Activated CD4-positive, alpha-beta T cell treated with anti-CD3 and anti-CD28 coated beads, Interleukin-2, amount 50 U/mL, for 24 hours (primary cell): ENCODE measurements at places on chromosomes 6 and 20.
A peak's percentile ranks its signal among the peaks of the same experiment; 100 is the strongest.

GRCh38 chr6:14711056-14711703 lies 534.7 kb upstream of the JARID2 start:
- DNase-seq, result no peak

DNA sequence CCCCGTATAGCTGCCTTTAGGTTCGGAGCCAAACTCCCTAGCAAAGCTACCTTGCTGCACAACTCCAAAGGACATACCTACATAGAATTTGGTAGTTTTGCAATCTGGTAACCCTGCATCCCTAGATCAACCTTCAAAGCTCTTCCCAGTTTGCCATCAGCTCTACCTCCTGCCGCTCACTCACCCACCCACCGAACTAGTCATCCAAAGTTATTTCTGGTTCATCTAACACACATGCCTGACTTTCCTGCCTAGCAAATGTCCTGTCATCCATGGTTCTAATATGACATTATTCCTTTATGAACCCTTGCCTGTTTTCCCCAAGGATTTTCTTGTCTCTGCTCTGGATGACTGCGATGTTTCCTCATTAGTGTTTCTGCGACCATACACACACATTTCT lies 21.6 kb downstream of the SPAG4 start:
- no peak for DNase-seq

GRCh38 chr6:122736616-122737015 lies 42.9 kb upstream of the FABP7 start:
- DNase-seq, result no peak

- DNase-seq, result no peak
These were observed 104.9 kb upstream of the CEP162 start for GRCh38 chr6:84332139-84333034.

- DNase-seq, result no peak
These were observed 122.7 kb downstream of the TMEM242 start for GRCh38 chr6:157200611-157201010.

DNA sequence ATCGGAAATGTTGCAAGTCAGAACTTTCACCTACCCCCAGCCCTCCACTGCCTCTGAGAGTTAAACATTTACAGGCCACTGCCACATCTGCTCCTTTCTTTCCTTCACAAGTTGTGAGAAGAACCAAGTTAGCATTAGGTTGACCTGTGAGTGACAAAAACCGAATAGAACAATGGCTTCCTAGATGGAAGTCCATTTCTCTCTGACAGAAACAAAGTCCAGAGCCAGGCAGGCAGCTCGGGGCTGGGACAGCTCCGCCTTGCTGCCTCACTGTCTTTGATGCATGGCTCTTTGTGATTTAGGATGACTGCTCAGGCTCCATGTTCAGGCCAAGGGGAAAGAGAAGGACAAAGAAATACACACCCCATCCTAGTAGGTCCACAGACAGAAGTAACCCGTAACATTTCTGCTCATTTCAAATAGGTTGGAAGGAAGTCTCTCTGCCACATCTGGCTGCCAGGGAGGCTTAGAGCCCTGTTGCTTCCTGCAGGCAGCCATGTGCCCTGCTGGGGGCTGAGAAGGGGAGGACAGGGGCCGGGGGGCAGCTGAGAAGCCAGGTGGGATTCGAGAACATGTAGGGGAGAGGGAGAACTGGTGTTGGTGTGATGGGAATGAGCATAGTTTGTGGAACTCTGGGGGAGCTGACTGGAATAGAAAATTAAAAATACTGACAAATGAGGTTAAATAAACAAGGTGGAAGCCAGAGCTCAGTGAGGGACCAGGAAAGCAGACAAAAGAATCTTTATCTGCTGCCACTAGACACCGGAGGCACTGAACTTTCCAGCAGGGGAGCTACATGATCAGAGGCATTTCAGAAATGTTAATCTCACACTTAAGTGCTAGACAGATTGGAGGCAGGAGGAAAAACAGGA lies 19.5 kb upstream of the IER3 start:
- no peak for DNase-seq

DNA sequence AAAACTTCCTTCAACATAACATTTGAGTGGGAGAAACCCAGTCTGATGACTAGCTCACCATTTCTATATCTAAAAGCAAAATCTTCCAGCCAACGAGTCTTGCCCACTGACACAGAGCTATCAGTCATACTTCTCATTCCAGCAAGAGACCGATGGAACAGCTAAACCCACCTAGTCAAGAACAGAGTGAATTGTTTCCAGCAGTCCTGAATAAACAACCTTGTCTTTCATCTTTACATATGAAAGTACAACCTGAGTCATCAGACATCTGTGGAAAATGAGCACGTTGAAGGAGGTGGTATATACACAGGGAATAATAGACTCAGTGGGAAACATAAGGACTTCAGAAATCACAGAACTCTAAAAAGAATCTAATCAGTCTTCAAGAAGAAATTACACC lies 23.8 kb downstream of the NRSN1 start:
- no peak for DNase-seq

GRCh38 chr6:125867483-125867942 lies 76.8 kb downstream of the NCOA7 start:
- DNase-seq, result no peak

- no peak for DNase-seq
These were observed 93.0 kb downstream of the NDUFAF5 start for GRCh38 chr20:13877793-13878192.

GRCh38 chr20:35648836-35649235 lies 15.9 kb downstream of the CPNE1 start:
- DNase-seq, result no peak

DNA sequence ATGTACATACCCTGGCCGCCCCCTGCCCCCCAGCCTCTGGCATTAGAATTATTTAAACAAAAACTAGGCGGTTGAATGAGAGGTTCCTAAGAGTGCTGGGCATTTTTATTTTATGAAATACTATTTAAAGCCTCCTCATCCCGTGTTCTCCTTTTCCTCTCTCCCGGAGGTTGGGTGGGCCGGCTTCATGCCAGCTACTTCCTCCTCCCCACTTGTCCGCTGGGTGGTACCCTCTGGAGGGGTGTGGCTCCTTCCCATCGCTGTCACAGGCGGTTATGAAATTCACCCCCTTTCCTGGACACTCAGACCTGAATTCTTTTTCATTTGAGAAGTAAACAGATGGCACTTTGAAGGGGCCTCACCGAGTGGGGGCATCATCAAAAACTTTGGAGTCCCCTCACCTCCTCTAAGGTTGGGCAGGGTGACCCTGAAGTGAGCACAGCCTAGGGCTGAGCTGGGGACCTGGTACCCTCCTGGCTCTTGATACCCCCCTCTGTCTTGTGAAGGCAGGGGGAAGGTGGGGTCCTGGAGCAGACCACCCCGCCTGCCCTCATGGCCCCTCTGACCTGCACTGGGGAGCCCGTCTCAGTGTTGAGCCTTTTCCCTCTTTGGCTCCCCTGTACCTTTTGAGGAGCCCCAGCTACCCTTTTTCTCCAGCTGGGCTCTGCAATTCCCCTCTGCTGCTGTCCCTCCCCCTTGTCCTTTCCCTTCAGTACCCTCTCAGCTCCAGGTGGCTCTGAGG lies 7.6 kb downstream of the CDKN1A start:
- DNase-seq, result no peak

DNA sequence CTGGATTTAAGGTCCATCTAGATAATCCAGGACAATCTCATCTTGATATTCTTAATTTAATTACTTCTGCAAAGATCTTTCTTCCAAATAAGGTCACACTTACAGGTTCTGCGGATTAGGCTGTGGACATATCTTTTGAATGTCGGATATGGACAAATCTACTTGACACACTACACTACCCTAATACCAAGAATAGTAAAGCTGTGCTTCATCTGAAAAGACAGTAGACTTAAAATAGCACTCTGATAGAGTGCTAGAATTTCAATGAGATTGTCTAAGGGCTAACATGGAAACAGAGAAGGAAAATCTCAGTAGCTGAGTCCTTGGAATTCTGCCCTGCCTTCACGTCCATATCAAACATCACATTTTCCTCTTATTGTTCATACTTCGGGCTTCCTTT lies 1238.0 kb downstream of the EPHA7 start:
- no peak for DNase-seq

DNA sequence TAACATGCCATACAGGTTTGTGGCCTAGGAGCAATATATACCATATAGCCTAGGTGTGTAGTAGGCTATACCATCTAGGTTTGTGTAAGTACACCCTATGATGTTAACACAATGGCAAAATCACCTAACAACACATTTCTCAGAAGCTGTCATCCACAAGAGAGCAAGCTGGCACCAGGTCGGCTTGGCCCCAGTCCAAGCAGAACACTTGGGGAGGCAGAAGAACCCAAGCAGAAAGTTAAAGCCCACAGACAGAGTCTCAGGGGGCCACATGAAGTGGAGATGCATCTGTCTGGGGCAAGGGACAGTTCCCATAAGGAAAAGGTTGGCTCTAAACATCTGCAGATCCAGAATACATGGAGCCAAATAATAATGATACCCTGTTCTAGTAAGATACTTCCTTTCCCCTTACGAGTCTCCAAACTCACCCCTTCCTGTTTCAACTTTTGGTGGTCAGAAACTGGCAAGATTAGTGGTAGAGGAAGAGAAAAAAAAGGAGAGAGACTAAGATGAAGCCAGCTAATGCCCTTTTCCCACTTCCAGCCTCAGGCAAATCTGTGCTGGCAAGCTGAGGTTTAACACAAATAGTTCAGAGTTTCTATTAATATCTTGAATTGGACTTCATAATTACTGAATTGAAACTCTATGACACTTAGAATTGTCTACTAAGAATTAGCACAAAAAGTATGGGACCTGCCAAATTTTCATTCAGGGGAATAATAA lies 29.5 kb downstream of the TCF21 start:
- no peak for DNase-seq

- no peak for DNase-seq
These were observed 7.4 kb downstream of the PIM1 start for GRCh38 chr6:37177077-37177934.

GRCh38 chr6:49909563-49909962 lies 43.2 kb upstream of the CRISP1 start:
- DNase-seq, result no peak

DNA sequence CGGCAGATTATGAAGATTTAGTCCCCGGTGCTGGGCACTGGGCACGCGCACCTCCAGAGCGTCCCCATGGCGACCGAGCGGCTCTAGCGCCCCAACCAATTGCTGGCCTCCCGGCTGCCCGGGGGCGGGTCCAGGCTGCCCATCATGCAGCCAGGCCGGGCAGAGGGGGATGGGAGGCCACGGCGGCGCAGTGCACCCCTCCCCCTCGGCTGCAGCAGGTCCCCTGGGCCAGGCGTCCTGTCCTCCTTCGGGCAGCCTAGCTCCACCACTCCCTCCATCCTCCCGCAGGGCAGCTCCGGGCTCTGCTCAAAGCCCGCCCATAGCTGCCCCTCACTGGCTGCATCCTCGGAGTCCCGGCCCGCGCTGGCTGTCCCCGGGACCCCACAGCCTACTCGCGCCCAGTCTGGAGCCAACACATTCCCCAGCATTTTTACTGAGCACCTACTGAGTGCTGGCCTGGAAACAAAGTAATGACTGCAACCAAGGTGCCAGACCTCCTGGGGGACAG lies 99.4 kb downstream of the ASXL1 start:
- no peak for DNase-seq

DNA sequence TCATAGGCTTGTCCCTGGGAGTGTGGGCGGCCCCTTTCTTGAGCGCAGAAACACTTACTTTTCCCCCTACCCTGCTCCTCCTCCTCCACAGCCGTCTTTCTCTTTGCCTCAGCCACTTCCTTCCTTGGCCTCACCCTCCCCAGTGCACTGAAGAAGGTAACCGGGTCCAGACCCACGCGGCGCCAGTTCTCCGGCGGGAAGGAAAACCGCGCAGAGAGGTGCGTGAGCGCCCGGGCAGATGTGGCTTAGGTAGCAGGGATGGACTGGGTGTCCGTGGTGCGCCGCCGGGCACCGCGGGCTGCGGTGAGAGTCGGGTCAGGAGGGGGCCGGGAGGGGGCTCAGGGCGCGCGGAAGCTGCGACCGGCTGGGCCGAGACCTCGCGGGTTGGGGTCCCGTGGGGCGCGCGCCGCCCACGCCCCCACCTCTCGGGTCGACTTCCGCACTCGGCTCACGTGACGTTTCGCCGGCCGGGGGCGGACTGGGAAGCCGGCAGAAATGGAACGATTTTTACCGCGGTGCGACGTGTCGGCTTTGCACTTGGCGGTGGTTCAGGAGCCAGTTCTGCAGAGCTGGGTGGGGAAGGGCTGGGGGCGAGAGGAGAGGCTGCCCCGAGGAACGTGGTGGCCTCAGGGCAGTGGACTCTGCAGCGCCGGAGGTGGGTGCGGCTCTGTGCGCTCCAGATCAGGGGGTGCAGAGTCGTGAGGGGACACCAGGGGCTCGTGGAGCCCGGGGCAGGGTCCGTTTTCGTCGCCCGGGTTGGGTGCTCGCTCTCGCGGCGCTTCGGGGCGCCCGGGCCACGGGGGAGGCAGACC lies at the start of gene ABRACL:
Gene ABRACL, plus strand, starts transcription at position 88 of the 812 bp plus-strand sequence. CDS start 5,416 bp downstream, outside the sequence.
- peak; percentile 81 for DNase-seq

DNA sequence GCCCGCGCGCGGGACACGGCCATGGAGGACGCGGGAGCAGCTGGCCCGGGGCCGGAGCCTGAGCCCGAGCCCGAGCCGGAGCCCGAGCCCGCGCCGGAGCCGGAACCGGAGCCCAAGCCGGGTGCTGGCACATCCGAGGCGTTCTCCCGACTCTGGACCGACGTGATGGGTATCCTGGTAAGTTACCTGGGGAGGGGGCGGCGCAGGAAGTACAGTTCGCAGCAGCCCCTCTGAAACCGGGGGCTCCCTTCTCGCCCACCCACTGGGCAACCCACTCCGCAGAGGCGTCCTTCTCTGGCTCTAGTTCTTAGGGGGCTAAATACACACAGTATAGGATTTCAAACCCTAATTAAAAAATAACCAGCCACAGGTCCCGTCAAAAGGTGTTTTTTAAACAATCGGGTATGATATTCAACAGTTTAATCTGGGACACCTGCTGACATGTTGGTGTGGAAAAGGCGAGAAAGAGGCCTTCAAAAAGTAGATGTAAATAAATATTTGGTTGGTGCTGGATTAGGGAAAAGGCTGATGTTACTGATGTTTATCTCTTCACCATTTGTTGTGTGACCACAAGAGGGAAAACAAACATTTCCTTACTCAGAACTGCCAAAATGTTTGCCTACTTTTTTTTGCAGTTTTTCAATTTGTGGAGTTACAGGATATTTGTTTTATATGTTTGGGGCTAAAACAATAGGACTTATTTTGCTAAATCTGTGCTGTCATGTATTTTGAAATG lies 577 bp downstream of the SASH1 start:
- no peak for DNase-seq

- DNase-seq, result no peak
These were observed 149.4 kb upstream of the MLIP start for GRCh38 chr6:53961679-53962370.

- no peak for DNase-seq
These were observed 220.0 kb upstream of the THBS2 start for GRCh38 chr6:169473663-169474062.
